ENCODE measurements at places on chromosomes 1 and 21.

GRCh38 chr1:234078143-234078542 lies 173.7 kb downstream of the SLC35F3 start:
- no peak for DNase-seq
- no peaks in the 10 kb centered on the region for H3K36me3 ChIP-seq
- H3K27ac ChIP-seq: no peak overlapping the region
- no peaks in the 10 kb centered on the region for H3K27me3 ChIP-seq

GRCh38 chr1:18299441-18300338 lies 181.0 kb upstream of the KLHDC7A start:
- no peak overlapping the region for H3K27ac ChIP-seq
- H3K4me3 ChIP-seq: no peak overlapping the region
- DNase-seq: no peak
- no peaks in the 10 kb centered on the region for H3K36me3 ChIP-seq
- peaks cover 3% of the 10 kb centered on the region for H3K27me3 ChIP-seq
- no peaks in the 10 kb centered on the region for H3K4me1 ChIP-seq

- no peak overlapping the region for H3K27ac ChIP-seq
- DNase-seq: no peak
- H3K4me3 ChIP-seq: no peak overlapping the region
- H3K36me3 ChIP-seq: no peaks in the 10 kb centered on the region
- H3K4me1 ChIP-seq: no peaks in the 10 kb centered on the region
These were observed 35.2 kb downstream of the ZSCAN20 start for GRCh38 chr1:33507661-33508060.

DNA sequence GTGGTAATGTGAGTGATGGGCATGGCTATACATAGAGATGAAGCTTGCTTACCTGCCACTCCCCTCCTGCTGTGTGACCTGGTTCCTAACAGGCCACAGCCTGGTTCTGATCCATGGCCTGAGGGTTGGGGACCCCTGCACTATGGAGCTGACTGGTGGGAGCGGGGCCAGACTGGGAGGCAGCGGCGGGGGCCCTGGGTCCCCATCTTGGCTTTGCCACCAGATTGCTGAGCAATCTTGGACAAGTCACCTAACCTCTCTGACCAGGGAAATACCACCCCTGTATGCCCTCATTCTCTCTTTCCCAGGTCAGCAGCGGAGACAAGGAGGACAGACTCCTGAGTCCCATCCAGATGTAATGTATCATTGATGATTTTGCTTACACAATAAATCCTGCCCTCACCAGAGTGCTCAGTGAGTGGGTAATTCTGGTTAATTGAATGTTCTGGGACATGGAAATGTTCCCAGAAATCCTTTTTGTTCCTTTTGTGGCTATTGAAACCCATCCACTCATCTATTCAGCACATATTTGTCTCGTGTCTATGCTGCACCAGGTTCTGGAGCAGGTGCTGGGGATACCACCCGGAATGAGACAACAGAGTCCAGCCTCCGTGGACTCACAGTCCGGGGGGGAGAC lies 4.1 kb upstream of the ARHGEF10L start:
- H3K4me1 ChIP-seq: peaks cover 6% of the 10 kb centered on the region
- peaks cover 2% of the 10 kb centered on the region for H3K27me3 ChIP-seq
- no peak overlapping the region for H3K27ac ChIP-seq
- peak; percentile 55 for DNase-seq

GRCh38 chr1:113552244-113552643 lies 161.9 kb downstream of the MAGI3 start:
- H3K4me1 ChIP-seq: no peaks in the 10 kb centered on the region
- H3K4me3 ChIP-seq: no peak overlapping the region
- no peaks in the 10 kb centered on the region for H3K36me3 ChIP-seq
- DNase-seq: no peak
- H3K27me3 ChIP-seq: no peaks in the 10 kb centered on the region

DNA sequence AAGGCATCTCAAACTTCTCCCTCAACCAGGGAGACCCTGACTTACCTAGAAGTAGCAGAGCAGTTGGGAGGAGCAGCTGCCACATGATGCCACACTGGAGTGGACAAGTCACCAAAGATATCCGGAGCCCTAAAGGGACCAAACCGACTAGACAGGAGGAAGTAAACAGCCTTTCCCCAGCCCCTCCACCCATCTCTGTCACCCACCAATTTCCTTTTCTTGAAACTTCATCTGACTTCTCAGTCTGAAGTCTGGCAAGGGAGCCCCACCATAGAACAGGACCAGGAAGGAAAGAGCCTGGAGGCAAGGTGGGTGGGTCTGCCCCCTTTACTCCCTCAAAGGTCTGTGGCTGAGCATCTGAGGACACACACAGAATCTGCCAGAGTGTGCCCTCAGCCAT lies at the start of gene FCGR3A:
TSS of gene FCGR3A (minus strand) at position 167 of the 400 bp plus-strand sequence. CDS start at position 85, 82 bp downstream.
- no peak for DNase-seq
- no peak within 1 kb of the TSS for H3K4me3 ChIP-seq
- no peaks in the 10 kb centered on the region for H3K4me1 ChIP-seq
- H3K27me3 ChIP-seq: no peaks in the 10 kb centered on the region
- H3K27ac ChIP-seq: peak within 1 kb of the TSS; percentile 48

GRCh38 chr1:164712131-164713036 lies 153.4 kb downstream of the PBX1 start:
- peak overlapping the region; percentile 60 for H3K27ac ChIP-seq
- no peaks in the 10 kb centered on the region for H3K27me3 ChIP-seq
- H3K4me1 ChIP-seq: peaks cover 24% of the 10 kb centered on the region
- no peaks in the 10 kb centered on the region for H3K36me3 ChIP-seq
- H3K4me3 ChIP-seq: no peak overlapping the region

DNA sequence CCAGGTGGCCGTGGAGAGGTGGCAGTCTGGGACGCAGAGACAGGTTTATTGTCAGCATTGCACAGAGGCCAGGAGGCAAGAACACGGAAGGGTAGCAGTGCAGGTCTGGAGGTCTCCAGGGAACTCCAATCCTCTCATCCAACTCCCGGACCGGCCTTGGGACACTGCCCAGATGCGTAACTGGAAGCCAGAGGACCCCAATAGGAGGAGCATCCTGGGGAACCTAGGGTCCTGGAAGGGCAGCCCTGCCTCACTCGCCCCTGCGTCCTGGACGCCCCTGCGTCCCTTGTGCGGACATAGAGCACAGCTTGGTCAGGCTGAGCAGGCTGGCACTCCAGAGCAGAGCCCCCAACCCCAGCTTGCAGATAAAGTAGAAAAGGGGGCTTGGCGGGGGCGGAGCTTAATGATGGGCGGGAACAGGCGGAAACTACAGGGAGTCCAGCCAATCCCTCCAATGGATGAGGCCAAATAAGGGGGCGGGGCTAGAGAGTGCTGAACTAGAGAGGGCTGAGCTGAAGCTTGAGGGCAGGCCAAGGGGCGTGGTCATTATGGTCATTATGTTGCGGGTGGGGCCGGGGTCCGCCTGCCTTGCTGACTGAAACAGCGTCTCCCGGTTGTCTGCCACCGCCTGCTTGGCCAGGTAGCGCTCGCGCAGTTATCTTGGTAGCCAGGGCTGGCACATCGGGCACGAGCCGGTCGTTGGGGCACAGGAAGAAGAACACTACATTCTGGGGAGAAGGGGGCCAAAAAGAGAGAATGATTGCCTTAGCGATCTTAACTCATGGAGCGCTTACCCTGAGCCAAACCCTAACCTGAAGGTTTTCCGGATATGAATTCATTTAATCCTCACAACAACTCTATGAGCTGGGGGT lies 3.7 kb upstream of the ARHGEF19 start:
- peak overlapping the region; percentile 48 for H3K4me3 ChIP-seq
- peaks cover 20% of the 10 kb centered on the region for H3K4me1 ChIP-seq
- H3K27ac ChIP-seq: peak overlapping the region; percentile 77
- peak; percentile 95 for DNase-seq
- H3K27me3 ChIP-seq: no peaks in the 10 kb centered on the region

GRCh38 chr1:83606416-83606955 lies 392.4 kb downstream of the TTLL7 start:
- H3K36me3 ChIP-seq: no peaks in the 10 kb centered on the region
- no peak overlapping the region for H3K27ac ChIP-seq
- H3K27me3 ChIP-seq: no peaks in the 10 kb centered on the region
- H3K4me1 ChIP-seq: no peaks in the 10 kb centered on the region

- no peaks in the 10 kb centered on the region for H3K27me3 ChIP-seq
- no peaks in the 10 kb centered on the region for H3K4me1 ChIP-seq
- DNase-seq: no peak
- H3K27ac ChIP-seq: no peak overlapping the region
These were observed 87.0 kb downstream of the TNR start for GRCh38 chr1:175656416-175656815.
